ENCODE measurements at places on chromosomes 3 and 15.

DNA sequence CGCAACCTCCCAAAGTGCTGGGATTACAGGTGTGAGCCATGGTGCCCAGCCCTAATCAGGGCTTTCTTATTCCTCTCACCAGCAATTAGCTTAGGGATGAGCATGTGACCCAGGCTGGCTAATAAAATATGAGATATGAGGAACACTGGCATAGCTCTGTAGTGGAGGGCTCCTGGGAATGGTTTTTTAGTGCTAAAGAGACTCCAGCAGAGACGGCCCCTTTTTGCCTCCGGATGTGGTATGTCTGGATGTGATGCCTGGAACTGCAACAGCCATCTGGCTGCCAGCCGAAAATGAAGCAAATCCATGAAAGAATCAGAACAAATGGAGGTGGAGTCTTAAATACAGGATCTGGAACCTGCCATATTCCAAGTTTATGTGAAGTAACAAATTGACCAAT lies 69.1 kb upstream of the MAGI1 start:
- peak; percentile 94 for DNase-seq

GRCh38 chr3:126525091-126525852 lies 1.3 kb downstream of the CHST13 start:
- DNase-seq: no peak

DNA sequence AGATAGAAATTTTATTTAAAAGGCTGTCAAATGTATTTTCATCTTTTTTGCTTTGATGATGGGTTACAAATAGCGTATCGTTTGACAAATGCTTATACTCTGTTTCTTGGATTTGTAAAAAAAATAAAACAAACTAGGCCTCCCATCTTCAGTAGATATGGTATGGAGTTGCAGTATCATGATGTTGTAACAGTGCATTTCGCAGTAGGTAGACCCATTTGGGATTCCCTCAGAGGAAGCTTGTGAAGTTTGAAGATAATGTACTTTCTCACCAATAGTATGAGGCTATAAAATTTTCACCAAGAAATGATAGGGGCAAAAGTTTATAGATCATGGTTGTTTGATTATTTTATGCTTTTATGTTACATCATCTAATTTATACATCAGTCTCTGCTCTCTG lies 10.8 kb downstream of the MBNL1 start:
- DNase-seq: no peak

DNA sequence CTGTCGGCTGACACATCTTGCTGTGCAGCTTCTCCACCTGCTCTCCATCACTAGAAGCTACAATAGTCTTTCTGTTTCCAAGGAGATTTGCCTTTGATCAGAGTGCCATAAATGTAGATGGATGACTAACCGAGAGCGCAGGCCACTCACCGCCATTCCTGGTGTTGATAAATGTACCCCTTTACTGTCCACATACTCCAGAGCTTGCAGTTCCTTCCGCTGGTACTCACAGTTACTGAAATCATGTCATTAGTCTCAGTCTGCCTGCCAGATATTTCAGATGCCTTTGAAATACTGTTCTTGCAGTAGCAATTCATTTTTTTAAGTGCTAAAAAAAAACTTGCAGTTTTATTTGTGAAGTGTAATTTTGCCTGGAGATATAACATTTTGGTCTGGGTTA lies 72.3 kb downstream of the BLM start:
- no peak for DNase-seq

- peak; percentile 33 for DNase-seq
Observed at GRCh38 chr3:50652709-50653108, 22.0 kb upstream of the DOCK3 start.

DNA sequence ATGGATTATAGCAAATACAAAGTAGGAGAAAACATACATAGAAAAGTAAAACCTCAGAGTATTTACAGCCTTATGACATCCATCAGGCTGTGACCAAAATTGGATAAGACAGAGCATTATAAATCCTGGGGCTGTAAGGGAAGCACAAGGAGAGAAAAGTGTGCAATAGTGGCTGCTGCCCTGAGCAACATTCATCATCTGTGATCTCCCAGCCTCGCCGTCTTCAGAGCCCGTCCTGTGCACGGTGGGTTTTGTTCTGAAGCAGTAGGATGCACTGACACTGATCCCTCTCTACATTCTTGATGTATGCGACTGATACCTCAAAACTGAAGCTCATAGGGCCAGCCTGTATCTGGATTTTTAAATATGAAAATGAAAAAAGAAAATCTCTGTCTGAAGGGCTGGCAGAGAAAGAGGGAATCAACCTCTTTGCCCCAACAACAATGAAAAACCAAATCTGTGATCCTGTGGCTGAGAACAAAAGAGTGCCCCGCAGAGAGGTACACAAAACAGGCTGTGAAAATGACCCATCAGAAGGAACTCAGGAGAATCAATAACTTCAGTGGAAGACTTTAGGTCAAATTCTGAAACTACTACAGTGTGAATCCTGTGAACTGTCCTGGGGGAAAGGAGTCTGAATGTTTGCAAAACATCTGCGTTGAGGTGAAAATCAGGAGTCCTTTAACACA lies 8.2 kb upstream of the RTP4 start:
- DNase-seq: no peak

- peak; percentile 28 for DNase-seq
Observed at GRCh38 chr3:53083521-53083920, 37.6 kb upstream of the SFMBT1 start.

DNA sequence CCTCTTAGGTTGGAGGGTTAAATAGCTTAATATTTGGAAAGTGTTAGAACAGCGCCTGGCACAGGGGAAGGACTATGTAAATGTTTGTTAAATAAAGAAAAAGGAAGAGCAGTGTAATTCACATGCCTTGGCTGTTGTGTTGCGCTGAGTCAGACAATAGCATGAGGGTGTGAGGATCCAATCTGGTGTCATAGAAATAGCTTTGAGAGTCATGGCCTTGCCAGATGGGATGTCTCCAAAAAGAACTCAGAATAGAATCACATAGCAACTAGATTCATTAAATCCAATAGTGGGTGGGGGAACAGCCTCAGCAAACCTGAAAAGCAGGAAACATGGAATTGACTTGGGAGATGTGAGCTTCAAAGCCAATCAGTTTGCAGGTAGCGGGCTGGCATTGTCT lies 3.9 kb upstream of the RBSN start:
- peak; percentile 26 for DNase-seq

DNA sequence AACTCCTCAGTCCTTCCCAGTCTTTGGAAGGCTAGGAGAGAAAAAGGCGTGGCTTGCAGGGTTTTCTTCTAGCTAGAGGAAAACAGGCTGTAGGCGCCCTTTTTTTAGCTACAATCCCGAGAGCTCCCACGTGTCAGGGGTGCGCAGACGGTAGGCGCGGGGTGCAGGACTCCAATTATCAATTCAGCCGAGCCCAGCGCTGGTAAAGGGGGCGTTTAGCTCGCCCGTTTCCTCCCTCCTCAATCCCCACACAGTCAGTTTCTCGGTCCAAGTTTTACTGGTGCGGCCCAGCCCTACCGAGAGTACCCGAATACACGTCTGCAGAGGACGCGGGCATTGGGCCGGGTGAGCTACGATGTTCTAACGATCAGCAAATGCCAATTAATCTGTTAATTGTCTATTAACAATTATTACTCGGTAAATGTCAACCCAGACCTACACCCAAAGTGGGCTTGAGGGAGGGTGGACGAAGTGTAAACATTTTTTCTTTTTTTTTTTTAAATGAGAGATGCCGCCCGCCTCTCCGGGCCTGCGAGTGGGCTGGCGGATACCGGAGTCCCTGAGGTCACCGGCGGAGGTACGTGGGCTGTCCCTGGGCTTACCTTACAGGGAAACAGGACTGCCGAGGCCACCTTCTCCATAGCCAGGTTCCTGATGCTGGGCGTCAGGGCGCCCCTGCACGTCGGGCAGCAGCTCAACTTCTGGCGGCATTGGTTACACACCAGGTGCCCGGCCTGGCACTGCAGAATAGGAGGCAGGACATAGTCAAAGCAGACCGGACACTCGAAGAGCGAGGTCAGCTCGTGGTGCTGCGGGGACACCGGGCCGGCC lies 923 bp downstream of the SIAH2 start:
- peak; percentile 70 for DNase-seq

DNA sequence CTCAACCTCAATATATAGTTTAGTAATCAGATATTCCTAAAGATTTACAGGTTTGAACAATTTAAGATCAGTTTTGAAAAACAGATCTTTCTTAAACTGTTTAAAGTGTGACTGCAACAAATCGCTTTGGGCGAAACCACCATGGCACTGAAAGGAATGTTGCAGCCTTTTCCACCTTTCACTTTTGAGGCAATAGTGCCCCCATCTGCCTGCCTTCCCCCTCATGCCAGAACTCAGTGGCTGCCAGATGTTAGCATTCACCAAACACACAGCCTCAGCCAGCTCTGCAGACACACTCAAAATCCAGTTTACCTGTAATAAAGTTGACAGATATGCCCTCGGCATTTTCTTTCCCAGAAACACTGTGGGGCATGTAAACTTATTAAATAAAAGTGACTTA lies 3.3 kb downstream of the LYSMD4 start:
- DNase-seq: peak; percentile 57

GRCh38 chr3:5022966-5023776 lies 43.9 kb downstream of the BHLHE40 start:
- DNase-seq: peak; percentile 93

- no peak for DNase-seq
Observed at GRCh38 chr3:140391061-140391460, 286.8 kb upstream of the TRIM42 start.

GRCh38 chr3:134231131-134231530 lies 19.5 kb downstream of the RYK start:
- DNase-seq: peak; percentile 56

GRCh38 chr3:151218136-151218535 lies 15.1 kb upstream of the GPR171 start:
- DNase-seq: no peak

GRCh38 chr3:128297401-128298138 lies 144.3 kb downstream of the EEFSEC start:
- peak; percentile 27 for DNase-seq
